ENCODE measurements at places on chromosomes 3 and 15.

DNA sequence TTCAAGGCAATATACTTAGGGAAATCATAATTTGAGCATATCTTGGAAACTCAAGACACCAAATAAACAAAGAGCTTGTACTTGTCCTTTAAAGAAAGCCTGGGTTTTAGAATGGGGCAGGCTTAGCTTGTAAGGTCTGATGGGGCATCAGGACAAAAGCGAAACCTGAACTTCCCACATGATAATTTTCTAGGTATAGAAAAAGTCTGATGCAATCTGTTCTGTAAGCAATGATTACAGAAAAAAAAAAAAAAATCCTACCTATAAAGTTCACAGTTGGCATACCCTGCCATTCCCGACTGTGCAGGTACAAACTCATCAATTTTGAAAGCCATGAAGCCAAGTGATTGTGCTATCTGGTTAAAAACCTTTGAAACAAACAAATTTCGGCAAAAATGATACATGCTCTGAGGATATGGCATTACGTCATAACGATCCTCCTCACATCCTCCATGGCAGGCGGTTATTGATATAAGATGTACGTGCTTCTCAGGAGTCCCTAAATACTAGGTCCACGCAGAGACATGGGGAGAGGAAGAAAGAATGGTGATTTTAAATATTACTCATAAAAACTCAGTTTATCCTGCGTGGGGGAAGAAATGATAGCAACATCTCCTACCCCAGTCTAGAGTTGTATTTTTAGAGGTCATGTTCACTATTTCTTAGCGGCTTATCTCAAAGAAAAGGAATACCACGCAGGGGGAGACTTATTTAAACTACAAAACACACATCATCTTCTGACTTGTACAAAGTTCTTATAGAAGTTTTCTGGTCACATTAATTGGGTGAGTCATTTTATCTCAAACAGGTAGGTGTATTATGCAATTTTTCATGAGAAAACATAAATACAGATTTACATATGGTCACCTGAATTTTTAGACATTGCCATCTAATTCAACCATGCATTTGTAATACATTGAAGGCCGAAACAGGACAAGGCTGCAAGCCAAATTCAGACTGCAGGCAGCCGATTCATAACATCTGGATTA lies 27.0 kb downstream of the MB21D2 start:
- DNase-seq = no peak

GRCh38 chr3:188624828-188625227 lies 470.9 kb downstream of the LPP start:
- DNase-seq = no peak

DNA sequence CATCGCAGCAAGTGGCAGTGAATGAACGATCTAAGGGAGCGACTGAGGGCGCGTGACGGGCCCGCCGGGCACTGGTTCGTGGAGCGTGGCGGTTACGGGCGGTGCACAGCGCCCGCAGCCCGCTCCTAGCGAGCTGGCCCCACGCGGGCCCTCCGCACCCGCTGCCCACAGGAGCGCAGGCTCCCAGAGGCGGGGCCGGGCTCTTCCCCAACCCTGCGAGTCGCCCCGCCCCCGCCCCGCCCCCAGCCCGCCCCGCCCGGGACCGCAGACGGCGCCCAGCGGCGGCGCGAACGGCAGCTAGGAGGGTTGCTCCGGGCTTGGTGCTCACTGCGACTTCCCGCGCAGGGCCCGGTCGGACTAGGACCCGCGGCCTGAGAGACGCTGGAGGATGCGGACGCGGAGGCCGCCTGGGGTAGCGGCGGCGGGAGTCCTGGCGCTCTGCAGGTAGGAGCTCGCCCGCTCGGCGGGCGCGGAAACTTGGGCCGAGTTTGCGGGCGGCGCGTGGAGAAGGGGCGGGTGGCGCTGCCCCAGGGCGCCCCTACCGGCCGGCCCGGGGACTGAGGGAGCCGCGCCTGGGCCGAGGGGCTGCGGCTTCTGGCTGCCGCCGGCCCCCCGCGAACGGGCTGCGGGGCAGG lies at the start of gene C15orf39:
Gene C15orf39 (plus strand): TSS at position 267 of the 635 bp plus-strand sequence. CDS start 4,167 bp downstream, outside the sequence.
- no peak for DNase-seq

- peak; percentile 69 for DNase-seq
Measured at GRCh38 chr3:172142051-172142863, 102.9 kb downstream of the FNDC3B start.

GRCh38 chr15:67109141-67110034 lies 44.0 kb downstream of the SMAD3 start:
- no peak for DNase-seq

DNA sequence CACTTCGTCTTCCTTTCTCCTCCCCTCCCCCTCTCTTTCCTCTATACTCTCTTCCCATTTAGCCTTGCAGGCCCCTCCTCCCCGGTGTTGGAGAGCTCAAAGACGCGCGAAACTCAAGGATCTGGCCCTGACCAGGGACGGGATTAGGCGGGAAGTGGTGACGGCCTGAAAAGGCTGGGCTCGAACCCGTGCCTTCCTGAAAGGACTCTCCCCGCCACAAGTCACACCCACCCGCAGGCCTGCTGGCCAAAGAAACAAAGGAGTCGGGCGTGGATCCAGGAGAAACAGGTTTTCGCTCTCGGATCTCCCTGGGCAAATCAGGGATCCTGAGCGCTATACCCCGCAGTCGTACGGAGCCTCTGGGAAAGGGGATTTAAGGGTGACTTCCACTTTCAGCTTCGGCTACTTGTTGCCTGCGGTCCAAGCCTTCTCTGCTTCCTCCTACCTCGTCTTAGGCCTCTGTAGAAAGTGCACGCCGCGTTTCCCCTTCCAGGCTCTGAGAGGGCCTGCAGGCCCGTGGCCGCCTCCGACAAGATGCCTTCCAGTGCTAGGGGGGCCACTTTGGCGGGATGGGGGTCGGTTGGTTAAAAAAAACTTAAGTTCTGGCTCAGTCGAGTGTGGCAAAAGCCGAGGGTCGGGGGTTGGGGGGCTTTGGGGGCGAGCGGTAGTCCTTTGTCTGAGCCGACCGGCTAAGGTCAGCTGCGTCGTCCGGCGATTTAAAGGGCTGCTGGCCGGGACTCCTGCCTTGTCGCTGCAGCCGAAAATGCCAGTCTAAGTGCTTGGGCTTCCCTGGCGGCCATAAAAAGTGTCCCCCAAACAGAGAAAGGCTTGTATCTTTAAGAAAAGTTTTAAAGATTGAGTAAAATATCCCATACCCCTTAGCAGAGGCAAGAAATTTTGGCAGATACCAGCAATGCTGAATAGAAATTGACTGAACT lies 8.2 kb downstream of the ZIC4 start:
- DNase-seq = no peak

GRCh38 chr3:4395448-4395847 lies 71.6 kb downstream of the SUMF1 start:
- DNase-seq = no peak

DNA sequence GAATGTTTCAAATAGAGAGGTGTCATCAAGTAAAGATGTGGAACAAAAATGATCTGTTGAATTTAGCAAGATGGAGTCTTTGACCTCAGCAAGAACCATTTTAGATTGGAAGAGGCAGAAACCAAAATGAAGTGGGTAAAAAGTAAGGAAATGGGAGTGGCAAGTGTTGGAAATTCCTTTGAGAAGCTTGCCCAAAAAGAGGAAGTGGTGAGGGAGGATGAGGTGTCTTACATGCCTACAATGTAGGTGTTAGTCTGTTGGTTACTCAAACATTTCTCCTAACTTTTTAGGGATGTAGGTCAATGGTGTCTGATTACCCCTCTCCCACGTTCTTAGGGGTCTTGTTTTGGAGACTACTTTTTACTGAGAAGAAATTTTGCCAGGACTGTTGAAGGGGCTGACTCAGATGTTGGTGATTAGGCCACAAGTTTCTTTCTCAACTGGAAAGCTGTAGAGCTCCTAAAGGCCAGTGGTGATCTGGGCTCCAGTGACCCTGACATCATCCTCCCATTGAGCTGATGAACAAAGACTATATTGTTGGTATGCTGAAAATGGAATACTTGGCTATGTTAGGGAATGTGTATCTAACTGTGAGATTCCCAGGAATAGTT lies 5.1 kb downstream of the PPP2R3A start:
- DNase-seq = no peak

DNA sequence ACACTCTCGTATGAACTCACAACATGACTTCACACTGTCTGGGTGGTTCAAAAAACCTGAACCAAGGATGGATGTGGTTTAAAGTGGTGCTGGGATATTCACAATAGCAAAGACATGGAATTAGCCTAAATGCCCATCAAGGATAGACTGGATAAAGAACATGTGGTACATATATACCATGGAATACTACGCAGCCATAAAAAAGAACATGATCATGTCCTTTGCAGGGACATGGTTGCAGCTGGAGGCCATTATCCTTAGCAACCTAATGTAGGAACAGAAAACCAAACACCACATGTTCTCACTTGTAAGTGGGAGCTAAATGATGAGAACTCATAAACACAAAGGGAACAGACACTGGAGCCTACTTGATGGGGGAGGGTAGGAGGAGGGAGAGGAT lies 3.3 kb upstream of the PRSS50 start:
- DNase-seq = no peak

DNA sequence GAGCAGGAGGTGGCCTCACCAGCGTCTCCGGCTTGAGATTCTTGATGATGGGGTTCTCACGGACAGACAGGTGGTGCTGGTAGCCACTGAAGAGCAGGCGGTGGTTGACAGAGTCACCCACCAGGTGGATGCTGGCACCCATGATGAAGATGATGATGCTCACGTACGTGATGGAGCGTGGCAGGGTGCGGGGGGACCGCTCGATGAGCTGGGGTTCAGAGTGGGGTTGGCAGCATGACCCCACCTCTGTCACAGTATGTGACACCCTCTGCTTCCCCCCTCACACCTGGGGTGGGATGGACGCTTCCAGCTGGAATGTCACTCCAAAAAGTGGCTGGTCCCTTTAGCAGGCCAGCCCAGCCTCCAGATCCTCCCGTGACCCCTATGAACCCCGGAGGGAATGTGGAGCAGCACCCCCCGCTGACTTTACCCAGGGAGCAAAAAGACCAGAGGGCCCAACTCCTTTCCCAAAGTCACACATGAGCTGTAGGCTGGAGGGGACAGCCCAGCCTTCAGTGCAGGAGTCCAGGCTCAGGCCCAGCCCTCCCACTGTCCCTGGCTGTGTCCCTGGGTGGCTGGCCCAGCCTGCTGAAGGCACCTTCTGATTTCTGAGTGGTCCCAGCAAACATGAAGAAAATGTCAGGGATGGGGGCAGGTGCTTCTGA lies 6.7 kb upstream of the CALML4 start:
- no peak for DNase-seq

GRCh38 chr3:101351829-101352228 lies 31.5 kb upstream of the IMPG2 start:
- DNase-seq = no peak

DNA sequence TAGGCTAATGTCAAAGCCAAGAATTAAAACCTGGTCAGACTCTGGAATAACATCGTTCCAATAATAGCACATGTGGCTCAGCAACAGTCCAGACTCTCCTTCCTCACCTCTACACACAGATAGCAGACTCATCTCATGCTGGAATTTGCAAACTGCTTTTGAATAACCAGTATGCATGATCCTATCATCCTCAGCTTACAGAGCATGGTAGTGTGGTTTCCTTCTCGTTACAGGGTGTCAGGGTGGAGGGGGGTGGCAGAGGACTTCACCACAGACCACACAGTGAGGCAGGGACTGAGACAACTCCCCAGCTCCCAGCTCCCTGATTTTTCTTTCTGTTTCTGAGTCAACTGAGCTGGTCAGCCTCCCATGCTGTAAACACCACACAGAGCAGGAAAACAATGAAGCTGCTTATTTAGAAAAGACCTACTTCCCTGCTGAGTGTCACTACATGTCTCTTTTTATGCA lies 101.6 kb downstream of the RPL22L1 start:
- peak; percentile 82 for DNase-seq

DNA sequence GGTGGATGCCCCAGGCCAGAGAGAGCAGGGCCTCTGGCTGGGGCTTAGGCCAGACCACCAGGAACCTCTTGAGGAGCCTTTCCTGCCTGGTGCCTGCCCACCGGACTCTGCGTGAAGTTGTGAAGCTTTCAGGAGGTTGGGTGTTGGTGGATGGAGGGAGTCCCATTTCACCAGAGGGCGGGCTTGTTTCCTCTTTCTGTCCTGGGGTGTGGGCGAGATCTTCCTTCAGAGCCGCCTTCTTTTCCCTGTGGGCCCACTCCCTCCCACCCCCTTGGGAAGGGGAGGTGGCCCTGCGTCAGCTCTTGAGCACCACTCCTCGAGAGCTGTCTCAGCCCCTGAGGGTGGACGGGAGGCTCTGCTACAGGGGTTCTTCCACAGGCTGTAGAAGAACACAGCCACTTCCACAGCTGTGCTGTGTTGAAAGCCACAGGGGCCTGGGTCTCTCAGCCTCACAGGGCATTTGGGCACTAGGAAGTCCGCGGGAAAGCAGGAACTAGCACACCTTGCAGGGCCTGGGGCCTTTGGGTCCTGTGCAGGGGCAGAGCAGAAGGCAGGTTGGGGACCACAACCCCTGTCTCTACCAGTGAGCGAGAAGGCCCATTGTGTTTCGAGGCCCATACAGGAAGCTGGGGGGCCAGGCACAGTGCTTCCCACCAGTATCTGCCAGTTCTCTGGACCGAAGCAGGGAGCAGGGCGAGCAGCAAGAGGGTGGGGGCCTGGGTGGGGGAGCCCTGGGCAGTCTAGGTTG lies 2.1 kb downstream of the AMIGO3 start:
- no peak for DNase-seq

DNA sequence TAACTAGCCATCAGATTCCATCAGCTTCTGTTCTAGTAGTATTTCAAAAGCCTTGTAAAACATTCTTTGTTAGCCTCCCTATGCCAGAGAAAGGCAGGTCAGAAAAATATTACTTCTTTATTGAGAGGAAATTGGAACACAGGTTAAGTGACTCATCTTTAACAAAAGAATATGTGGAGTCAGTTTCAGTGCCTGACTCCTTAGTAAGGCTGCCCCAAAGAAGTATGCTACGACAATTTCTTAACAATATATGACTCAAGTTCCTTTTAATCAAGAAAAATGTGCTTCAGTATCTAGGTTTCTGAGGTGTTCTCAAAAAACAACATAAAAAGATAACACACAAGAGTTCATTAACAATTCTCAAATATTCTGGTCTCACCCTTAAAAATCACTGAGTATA lies 139.2 kb downstream of the VPS13C start:
- DNase-seq = no peak

DNA sequence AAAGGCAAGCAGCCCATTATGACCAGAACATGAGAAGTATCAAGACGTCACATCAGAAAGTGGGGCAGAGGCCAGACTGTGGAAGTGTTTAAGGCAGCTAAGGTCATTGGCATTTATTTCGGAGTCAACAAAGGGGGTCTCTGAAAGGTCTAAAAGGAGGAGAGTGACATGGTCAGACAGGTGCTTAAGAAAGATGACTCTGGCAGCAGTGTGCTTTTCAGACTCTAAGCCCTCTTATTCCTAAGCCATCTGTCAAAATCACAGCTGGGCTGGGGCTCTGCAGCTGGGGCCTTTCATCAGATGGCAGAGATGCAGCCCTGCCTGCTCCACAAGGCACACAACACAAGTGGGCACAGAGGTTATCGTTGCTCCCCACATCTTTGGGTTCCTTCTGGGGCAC lies 14.0 kb downstream of the FBXL22 start:
- no peak for DNase-seq

- DNase-seq = no peak
Measured at GRCh38 chr3:78907367-78907766, 860.4 kb downstream of the ROBO1 start.

DNA sequence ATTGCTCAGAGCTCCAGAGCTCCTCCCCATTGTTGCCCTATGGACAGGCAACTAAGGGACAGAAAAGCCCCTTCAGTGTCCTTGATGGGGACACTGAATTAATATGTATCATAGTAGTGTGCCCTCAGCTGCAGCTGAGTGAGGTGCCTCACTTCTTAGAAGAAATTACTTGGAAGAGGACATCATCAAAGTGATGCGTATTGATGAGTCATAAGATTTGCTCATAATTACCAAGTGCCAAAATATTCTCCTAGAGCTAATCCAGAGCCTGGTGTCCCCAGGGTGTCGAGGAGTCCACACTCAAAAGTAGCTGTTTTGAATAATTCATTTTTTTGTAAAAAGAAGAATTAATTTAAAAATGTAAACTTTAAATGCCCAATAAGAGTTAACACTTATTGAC lies 200.7 kb upstream of the SEMA6D start:
- DNase-seq = no peak
